Neural crest cell (in vitro differentiated cells): ENCODE measurements at places on chromosomes 4 and X. TPM values are rescaled to one million over a fixed set of nuclear protein-coding genes. Genes with fewer than 3 reads are reported as not detected.

- peak overlapping the region; percentile 61 for H3K4me3 ChIP-seq
- H3K36me3 ChIP-seq = no peaks in the 10 kb centered on the region
- peaks cover 54% of the 10 kb centered on the region for H3K4me1 ChIP-seq
- DNase-seq = peak; percentile 26
- no peaks in the 10 kb centered on the region for H3K27me3 ChIP-seq
Measured at GRCh38 chr4:82710197-82710929, 88.2 kb downstream of the SCD5 start.

Gene HMX1
- 0.91 and 1.1 TPM in 2 replicates for total RNA-seq

Gene BMPR1B
- 24.9 and 26.8 TPM in 2 replicates for total RNA-seq

Gene TMLHE
- total RNA-seq = 17.2 and 17.7 TPM in 2 replicates
